Globus pallidus (tissue), 1 donor: ENCODE measurements at places on chromosomes 11 and 22.
A peak's percentile ranks its signal among the peaks of the same experiment; 100 is the strongest.

DNA sequence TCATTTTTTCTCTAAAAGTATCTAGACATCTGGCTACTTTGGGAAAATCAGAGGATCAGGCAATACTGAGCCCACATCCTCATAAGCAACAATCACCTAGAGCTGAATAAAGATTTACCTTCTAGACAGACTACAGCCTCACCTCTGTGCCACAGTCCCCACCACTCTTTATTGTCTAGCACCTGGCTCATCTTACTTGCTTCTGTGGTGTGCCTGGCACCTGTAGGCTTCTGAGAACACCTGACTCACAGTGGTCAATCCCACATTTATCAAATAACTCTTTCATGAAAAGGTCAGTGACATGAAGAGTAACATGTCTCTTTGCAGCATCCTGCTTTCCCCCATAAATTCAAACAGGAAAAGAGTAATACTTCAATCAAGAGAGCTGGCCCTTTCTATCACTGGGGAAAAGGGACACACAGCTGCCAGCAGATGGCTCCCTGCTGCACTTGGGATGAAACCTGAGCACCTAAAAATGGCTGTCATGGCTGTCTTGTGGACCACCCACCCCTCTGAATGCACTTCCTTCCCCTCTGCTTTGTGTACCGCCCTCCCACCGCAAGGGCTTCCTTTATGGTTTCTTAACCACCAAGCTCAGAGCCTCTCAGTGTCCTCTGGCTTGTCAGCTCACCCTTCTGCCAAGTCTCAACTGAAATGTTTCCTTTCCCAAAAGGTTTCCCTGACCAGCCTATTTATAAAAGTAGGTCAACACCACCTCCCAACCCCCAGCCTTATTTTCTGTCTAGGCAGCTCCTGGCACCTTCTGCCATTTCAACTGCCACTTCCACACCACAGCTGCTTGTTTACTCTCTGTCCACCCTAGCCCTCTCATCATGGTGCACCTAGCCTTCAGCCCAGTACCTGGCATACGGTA is 9.3 kb downstream of the TFIP11 start:
- DNase-seq: peak; percentile 57

DNA sequence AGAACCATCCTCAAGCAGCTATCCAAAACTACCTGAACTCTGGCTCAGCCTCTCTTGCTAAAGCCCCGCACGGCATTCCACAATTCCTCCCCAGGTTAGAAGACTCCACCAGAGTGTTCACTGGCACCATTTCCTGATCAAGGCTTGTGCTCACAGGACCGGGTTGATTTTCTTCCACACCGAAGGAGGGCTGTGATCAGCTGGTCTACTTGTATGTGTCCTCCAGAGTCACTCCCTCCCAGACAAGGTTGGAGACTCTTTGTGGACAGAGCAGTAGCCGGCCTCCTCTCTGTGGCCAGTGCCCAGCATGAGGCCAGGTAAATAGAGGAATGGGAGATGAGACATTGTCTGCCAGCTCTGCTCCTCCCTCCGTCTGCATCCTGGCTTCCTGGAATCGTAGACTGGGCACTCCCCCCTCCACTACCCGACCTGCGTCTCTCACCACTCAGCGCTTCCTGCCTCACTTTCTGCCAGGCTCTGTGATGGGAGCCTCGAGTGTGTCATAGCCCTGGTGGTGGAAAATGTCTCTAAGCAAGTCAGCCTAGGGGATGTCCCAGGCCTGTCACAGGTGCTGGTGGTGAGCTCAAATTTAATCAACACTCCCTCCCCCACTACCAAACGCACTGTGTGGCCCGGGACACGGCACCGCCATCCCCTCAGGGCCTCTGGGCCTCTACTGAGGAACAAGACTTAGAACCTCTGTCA is 12.5 kb upstream of the TMPRSS6 start:
- DNase-seq: no peak

GRCh38 chr11:132028380-132029240 is 658.2 kb downstream of the NTM start:
- DNase-seq: peak; percentile 54

GRCh38 chr11:121318848-121319834 is 26.6 kb downstream of the SC5D start:
- DNase-seq: peak; percentile 66

- DNase-seq: no peak
Observed at GRCh38 chr11:35800970-35801953, 138.7 kb downstream of the TRIM44 start.

DNA sequence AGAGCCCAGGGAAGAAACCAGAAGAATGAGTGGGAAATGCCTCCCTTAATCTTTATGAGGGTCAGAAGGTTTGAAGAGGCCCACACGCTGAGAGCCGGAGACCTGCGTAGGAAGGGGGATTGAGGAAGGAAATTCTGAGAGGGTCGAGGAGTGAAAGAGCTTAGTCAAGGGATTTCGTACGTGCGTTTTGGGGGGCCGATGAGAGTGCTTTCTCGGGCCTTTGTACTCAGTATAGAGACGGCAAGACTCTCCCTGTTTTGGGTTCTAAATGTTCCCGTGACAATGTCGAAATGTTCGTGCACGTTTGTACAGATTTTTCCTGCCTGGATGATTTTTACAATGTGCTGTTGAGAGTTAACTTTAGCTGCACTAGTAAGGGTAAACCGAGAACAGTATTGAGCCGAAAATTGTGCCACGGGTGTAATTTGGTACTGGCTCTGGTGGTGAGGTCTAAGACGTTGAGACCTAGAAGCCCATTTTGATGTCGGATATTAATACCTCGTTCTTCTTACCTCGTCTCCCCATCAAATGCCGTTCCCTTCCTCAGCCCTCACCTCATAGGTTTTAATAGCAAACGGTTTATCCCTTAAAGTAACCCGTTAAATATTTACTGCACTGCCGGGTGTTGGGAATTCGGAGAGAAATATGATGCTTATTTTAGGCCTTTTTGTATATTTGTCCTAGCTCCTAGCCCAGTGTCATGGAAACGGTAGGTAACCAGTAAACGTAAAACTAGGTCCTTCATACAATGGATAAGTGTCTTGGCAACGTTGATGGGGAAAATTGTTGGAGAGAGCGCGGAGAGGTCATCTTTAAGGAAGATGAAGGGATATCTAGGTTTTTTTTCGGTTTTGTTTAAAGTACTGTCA is 734 bp downstream of the C11orf58 start:
- DNase-seq: no peak

GRCh38 chr22:22761606-22761962 is 117.2 kb downstream of the GGTLC2 start:
- DNase-seq: no peak

DNA sequence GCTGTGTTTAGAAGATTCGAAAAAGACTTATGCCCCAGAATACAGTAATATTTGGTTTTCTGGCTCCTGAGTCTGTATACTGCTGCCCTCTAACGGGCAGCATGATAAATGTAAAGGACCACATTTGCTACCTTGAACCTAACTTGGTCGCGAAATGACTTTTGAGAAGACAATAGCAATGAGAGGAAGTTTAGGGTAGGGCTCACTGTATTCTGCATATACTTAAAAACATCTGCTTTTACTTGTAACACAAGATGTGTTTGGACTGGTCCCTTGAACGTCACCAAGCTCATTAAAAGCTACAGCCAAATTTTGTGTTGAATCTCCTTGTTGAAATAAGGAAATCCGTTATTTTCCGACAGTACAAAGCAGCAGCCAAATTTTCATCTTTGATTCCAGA is 309.1 kb downstream of the SWAP70 start:
- peak; percentile 30 for DNase-seq

DNA sequence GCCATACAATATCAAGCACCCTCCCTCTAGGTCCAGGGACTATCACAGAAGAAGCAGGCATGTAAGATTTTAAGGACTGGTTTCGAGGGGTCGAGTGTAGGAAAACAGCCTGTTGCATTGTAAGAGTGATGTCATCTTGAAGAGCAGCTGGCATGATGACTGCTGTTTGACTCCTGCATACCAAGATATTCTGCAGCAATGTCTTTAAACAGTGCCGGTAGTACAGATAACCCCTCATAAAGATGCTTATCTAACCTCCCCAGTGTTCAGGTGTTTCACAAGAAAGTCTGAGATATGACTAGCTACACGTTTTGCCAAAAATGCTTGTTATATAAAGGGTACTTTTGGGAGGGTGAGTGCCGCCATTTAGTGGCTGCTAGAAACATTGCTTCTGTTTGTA is 12.0 kb downstream of the FAM111A start:
- DNase-seq: no peak

- no peak for DNase-seq
Observed at GRCh38 chr11:11584530-11584810, 37.3 kb downstream of the GALNT18 start.

GRCh38 chr11:130434521-130435223 is 6.3 kb upstream of the ADAMTS8 start:
- DNase-seq: peak; percentile 87

GRCh38 chr11:5689551-5689983 is at the start of gene TRIM22:
Gene TRIM22 (plus strand): TSS chr11:5689790. CDS start chr11:5696233, 6,443 bp downstream.
- peak; percentile 61 for DNase-seq

DNA sequence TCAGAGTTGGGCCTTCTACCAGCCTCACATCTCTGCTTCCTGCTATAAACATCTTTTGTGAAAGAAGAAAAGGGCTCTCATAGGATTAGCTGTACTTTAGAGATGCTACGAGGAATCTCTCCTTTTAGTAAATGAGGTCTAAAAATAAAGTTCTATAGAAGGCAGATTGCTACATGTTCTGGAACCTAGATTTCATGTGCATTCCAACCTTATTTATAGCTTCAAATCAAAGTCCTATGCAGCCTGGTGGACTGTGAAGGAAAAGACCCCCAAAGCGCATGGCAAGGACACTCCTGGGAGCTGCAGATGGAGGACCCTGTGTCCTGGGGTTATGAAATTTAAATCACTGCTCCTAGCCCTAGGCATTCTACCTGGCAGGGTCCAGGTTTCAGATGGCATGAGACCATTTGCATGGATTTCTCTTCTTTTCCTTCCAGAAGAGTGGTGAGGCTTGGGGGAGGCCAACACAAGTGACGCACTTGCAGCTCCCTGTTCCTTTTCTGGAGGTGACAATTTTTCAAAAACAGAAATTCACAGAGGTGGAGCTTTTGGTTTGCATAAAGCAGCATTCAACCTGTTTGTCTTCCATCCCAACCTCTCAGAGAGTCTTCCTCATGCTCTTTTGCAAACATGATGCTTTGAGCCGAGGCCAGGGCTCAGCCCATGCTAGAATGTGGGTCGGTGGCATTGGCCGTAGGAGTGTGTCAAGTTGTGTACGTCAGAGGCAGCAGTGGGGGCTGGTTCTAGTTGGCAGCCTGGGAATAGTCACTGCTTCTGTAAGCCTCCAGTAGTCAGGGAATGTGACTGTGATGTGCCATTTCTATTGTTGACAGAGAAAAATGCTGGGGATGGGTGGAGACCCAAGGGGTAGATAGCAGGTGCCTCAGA is 6.3 kb downstream of the CRY2 start:
- DNase-seq: no peak

DNA sequence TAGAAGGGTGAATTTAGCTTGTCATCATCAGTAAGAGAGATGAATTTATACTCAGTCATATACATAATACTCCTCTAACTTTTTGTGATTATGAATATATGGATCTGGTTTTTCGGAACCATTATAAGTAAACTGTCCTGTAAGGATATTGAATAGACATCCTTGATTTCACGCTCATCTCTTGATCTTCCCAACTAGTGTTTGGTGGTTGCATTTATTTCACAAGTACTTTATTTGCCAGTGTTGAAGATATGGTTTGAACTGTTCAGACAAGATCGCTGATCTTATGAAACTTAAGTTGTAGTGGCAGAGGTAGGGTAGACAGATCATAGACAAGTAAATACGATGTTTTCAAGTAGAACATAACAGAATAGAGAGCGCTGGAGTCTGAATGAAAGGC is 3.0 kb downstream of the FBXO7 start:
- no peak for DNase-seq

GRCh38 chr11:61779666-61780525 is 12.5 kb downstream of the TMEM258 start:
- no peak for DNase-seq

GRCh38 chr11:22734628-22735345 is 68.4 kb downstream of the GAS2 start:
- no peak for DNase-seq

- DNase-seq: no peak
Observed at GRCh38 chr11:64631675-64632074, 40.7 kb downstream of the SLC22A12 start.

DNA sequence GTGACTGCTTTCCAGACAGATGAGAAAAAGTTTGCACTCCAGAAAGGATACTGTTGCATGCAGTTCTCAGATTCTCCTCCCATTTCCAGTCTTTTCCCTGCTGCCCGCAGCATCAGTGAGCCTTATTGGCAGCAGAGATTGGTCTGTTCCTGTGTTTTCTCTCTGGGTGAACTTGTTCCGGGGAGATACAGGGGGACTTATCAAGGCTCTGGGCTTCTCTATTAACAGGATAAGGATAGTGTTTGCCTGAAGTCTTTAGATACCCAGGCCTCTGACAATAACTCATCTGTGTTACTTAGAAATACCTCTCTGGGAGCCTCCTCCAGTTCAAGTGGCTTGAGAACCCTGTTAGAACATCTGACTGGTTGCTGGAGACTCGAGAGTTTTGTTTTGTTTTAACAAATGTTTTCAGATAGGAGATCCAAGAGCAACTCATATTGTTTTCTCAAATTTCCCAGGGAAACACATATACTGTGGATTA is 154.7 kb downstream of the BLID start:
- no peak for DNase-seq

DNA sequence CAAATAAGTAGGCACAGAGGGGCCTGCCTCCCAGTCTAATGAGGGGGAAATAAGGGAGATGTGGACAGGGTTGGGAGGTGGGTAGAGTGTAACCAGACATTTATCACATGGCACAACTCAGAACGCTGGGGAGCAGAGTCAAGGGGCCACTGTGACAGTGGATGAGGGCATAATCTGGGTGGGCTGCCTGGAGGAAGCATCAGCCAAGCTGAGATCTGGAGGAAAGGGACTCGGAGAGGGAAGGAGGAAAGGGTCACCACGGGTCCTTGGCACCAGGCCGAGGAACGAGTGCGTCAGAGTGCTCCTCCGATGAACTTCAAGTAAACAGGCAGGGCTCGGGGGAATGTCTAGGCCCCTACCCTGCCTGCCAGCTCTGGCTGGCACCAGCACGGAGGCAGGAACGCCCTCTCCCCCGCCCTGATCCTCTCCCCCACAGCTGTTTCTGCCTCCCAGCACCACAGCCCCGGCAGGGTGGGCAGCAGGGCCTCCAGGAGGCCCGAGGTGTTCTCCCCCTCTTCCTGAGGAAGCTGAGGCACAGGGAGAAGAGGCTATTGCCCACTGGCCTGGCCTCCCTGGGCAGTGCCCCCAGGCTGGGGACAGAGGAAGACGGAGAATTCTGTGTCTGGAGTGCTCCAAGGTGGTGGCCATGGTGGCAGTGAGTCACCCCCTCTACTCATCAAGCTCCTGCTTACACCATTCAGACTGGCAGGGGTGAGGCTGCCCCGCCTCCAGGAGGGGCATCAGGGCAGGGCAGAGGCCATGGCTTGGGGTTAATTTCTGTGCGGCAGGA is 4.2 kb downstream of the ALDH3B1 start:
- no peak for DNase-seq

- DNase-seq: no peak
Observed at GRCh38 chr22:24104307-24105012, 76.8 kb upstream of the SUSD2 start.

GRCh38 chr11:122102426-122102825 is 13.6 kb downstream of the BLID start:
- DNase-seq: no peak

GRCh38 chr11:70948855-70949531 is 303.4 kb downstream of the SHANK2 start:
- no peak for DNase-seq

GRCh38 chr11:58192229-58192628 is 3.4 kb downstream of the OR9Q2 start:
- DNase-seq: no peak
